ENCODE measurements at places on chromosomes 5 and 9. TPM values are rescaled to one million over a fixed set of nuclear protein-coding genes. Genes with fewer than 3 reads are reported as not detected.

EXOC3 gene
- 54.5 TPM for total RNA-seq

TEX48 gene
- total RNA-seq = not detected

LHFPL2 gene
- total RNA-seq = 27.7 TPM

FOXI1 gene
- total RNA-seq = not detected

GARIN3 gene
- total RNA-seq = not detected

RNF183 gene
- not detected for total RNA-seq

PDCD1LG2 gene
- total RNA-seq = 0.82 TPM

TGFBR1 gene
- total RNA-seq = 8.7 TPM

PCDHB10 gene
- total RNA-seq = 3.0 TPM

FAM221B gene
- not detected for total RNA-seq

SPINK5 gene
- not detected for total RNA-seq

POU5F2 gene
- 0.82 TPM for total RNA-seq

MOB3B gene
- total RNA-seq = not detected

WWC1 gene
- total RNA-seq = 4.7 TPM

SPATA9 gene
- not detected for total RNA-seq

NRARP gene
- total RNA-seq = not detected

SMIM32 gene
- total RNA-seq = not detected

HSPA5 gene
- total RNA-seq = 110 TPM

MED7 gene
- total RNA-seq = 7.6 TPM

ZNF367 gene
- total RNA-seq = 28.6 TPM

CARD9 gene
- 2.5 TPM for total RNA-seq

CER1 gene
- not detected for total RNA-seq

QSOX2 gene
- 30.1 TPM for total RNA-seq

IL5 gene
- total RNA-seq = not detected

GABRB2 gene
- total RNA-seq = not detected

IFNA13 gene
- total RNA-seq = not detected

RNF224 gene
- 0.05 TPM for total RNA-seq

PAXX gene
- 103 TPM for total RNA-seq

HK3 gene
- not detected for total RNA-seq
